ENCODE measurements at places on chromosomes 4 and X.

DNA sequence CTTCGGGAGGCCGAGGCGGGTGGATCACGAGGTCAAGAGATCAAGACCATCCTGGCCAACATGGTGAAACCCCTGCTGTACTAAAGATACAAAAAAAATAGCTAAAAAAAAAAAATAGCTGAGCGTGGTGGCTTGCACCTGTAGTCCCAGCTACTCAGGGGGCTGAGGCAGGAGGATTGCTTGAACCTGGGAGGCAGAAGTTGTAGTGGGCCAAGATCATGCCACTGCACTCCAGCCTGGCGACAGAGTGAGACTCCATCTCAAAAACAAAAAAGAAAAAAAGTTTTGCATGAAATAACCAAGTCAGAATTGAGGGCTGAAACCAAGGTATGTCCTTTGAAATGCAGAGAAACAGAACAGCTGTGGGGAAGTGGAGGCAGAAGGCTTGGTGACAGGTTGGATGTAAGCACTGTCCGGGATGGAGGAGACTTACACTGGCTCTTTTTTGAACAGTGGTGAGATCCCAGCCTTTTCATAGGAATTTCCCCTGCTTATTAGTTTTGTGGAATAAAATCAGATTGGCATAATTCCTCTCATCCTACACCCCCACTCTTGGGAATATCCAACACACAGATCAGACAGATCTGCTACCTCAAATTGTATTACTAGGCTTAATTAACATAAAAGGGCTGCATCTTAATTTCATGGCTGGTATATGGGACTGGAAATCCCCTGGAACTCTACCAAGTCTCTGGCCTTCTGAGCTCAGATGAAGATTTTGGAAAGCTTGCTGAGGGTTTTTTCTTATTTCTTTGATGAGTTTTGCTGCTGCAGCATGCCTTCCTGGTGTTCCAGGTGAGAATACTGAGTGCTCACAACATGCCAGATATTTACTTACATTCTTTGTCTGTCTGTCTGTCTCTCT lies 18.8 kb upstream of the C4orf36 start:
- DNase-seq = no peak

DNA sequence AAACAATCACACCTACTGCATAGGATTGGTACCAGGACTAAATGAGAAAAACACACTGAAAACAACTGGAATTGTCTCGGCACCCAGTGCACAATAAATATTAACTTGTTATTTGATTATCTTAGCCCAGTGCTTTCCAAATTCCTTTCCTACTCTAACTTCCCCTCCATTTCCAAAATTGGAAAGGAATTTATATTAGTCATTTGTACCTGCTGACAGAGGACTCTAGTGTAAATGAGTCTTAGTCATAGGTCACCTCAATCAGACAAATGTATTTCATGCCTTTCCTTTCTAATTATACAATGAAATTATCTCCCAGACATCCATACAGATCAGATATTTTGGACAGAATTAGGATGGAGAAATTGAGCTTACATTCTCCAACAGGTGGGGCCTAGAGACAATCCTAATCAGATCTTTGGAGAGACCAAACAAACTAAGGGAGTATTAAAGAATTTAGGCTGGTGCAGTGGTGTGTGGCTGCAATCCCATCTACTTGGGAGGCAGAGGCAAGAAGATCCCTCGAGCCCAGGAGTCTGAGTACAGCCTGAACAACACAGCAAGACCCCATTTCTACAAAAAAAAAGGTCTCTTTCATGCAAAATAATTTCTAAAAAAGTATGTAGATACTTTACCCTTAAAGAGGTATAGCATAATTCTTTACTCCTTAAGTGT lies 10.1 kb downstream of the SH3D19 start:
- DNase-seq = no peak

GRCh38 chrX:52015794-52016193 lies 53.2 kb downstream of the MAGED4B start:
- DNase-seq = no peak

GRCh38 chrX:96112689-96113088 lies 572.0 kb upstream of the DIAPH2 start:
- no peak for DNase-seq

DNA sequence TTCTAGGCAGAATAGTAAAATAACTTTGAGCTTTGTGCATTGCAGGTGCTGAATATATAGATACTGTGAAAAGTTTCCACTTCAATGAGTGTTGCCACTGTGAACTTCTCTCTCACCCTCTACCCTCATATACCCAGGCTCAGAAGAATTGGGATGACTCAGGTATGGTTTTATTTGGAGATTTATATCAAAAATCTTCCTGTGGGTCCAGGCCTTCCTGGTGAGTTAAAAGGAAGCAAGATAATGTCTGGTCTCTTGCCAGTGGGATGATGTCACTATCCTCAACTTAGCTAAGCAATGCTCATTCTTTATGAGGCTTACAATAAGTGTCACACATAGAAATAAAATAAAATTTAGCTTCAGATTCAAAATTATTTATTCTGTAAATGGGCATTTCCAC lies 153.3 kb upstream of the TENT5D start:
- no peak for DNase-seq
